ENCODE measurements at places on chromosomes 13 and 19.

DNA sequence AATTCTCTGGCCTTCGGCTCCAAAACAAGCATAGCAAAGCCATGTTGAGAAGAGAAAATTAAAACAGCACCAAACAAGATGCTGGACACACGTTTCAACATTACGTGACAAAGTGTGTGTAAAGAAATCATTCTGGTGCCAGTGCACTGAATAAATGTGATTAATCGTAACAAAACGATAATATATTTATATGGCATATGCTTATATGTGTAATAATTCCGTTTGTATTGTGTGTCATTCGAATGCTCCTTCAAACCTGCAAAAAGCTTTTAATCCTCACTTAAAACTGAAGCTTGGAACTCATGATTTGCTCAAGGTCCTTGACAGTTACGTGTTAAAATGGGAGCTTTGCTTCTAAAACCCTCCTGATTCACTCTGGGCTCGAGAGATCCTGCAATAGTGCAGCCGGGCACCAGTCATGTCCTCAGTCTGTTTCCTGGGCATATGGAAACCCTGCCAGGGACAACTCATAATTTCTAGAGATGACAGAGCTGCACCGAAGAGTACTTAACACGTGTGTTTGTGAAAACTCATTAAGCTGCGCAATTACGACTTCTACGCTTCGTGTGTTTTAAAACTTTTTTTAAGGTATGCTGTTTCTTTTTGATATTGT, 731 bp upstream of the AKAP8L start:
- DNase-seq, result no peak

DNA sequence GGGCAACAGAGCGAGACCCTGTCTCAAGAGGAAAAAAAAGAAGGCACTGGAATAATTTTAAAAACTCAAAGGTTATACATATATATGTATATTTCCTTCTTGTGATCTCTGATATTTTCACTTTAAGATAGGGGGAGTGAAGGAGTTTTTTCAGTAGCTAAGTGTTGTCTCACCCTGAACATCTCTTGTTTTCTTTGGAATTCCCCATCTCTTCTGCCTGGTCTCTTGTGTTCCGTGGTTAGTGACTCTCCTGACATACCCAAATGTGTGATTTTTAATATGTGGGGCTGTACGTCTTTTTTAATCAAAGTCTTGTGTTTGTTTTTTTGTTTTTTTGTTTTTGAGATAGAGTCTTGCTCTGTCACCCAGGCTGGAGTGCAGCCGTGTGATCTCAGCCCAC, 15.3 kb upstream of the KCTD4 start:
- DNase-seq, result no peak

GRCh38 chr13:27572234-27572901, 48.0 kb downstream of the LNX2 start:
- no peak for DNase-seq

DNA sequence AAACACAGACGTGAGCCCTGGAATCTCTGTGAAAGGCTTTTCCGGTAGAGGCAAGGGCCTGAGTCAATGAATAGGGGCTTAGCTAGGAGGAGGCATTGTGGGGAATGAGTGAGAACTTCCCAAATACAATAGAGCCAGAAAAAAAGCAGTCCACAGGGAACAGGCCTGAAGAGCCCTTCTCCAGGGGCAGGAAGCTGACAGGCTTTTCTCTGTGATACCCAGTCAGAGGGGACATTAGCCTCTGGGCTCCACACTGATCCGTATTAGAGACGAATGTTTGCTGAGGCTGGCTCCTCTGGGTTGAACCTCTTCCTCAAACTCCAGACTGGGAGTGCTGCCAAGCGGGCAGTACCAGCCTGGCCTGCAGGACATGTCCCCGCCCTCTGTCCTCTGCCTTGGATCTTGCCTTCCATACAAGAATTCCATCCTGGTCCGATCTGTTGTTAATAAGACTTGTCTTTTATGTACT, 2.3 kb downstream of the DHRS12 start:
- DNase-seq, result no peak

- peak; percentile 73 for DNase-seq
Measured at GRCh38 chr13:44116562-44117332, 237.0 kb downstream of the LACC1 start.

GRCh38 chr19:51001515-51001914, at the start of gene KLK8:
KLK8 (minus strand) TSS chr19:51001604; CDS start chr19:51001167, 437 bp downstream.
- DNase-seq, result no peak

- DNase-seq, result peak; percentile 39
Measured at GRCh38 chr19:12187625-12188024, 24.7 kb downstream of the ZNF136 start.

GRCh38 chr13:98838776-98839175, 86.3 kb upstream of the SLC15A1 start:
- DNase-seq, result no peak

- DNase-seq, result peak; percentile 58
Measured at GRCh38 chr13:45807520-45808099, 43.9 kb downstream of the SIAH3 start.

DNA sequence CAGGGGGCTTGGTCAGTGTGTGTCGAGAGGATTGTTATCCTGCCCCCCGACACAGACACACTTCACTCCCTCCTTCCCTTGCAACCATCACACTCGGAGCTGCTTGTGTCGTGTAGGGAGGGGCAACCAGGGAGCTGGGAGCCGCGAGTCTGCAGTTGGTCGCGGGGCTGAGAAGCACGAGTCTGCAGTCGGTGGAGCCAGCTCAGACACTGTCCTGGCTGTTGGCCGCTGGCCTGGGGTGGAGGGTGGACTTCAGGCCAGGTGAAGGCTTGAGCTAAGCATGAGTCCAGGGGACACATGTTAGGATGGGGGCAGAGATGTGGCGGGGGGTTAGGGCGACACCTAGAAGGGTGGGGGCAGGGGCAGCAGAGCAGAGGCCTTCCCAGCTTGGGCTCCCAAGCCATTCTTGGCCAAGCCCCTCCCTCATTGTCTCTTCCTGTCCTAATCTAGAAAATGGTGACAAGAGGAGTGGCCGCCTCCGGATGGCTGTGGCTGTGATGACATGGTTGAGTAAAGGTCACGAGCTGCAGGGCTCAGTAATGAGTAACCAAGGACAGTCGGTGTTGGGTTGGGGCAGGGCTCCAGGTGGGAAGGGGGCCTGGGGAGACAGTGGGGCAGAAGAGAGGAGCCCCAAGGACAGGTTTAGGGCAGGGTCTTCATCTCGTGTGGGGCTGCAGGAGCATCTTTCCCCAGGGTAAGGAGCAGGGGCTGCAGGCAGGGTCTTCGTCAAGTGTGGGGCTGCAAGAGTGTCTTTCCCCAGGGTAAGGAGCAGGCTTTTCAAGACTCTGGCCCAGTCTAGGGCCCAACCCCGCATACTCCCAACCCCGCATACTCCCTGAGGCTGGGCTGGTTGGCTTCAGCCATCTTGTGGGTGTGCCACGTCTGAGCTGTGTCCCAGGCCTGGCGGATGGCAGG, 8.6 kb downstream of the PPP5C start:
- no peak for DNase-seq

GRCh38 chr19:49133621-49134454, 14.5 kb downstream of the PPFIA3 start:
- no peak for DNase-seq

DNA sequence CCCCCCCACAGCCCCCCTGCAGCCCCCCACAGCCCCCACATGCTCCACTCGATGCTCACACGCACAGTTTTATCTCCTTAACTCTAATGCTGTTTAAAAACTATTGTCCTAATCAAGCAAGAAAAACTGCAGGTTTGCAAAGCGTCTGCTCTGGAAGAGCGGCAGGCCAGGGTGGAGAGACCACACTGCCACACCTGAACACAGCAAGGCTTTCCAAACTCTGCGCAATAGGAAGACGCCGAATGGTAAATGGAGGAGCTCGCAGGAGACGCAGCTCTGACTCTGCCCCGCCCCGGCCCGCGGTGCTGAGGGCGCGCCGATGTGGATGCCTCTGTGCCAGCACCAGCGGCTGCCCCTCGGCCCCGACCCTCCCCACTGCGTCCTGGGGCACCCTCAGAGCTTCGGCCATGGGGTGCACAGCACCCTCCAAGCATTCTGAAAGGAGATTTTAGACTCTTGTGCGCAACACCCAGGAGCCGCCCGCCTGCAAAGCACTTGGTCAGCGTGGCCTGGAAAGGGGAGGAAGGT, 32.4 kb downstream of the RASA3 start:
- DNase-seq, result no peak

DNA sequence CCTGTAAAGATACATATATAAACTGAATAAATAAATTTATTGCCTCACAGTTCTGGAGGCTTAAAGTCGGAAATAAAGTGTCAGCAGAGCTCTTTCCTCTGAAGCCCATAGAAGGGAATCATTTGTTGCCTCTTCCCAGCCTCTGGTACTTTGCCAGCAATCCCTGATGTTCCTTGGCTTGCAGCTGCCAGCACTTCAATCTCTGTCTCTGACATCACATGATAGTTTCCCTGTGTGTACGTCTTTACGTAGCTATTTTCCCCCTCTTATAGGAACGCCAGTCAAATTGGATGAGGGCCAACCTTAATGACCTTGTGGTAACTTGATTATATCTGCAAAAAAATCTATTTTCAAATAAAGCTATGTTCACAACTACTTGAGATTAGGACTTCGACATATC, 250.9 kb downstream of the LIG4 start:
- no peak for DNase-seq

GRCh38 chr13:44407379-44407778, 33.8 kb downstream of the SERP2 start:
- DNase-seq, result no peak

- DNase-seq, result no peak
Measured at GRCh38 chr13:99344610-99345208, 37.5 kb upstream of the GPR183 start.

- no peak for DNase-seq
Measured at GRCh38 chr13:76790526-76790925, 95.7 kb downstream of the KCTD12 start.

DNA sequence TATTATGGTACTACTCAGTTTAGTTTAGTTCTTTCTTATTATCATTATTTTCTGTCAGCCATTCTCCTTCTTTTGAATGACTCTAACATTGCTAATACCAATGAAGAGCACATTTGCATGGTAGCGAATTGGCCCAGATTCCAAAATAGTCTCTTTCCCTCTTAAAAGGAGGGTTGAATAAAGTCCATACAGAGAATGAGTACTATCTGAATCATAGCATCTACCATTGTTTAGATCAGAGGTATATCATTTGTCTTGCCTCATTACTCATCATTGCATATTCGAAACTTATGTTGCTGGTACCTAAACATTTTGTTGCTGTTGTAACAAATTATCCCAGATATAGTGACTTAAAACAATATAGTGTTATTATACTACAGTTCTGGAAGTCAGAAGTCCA, 1235.3 kb upstream of the ATXN8OS start:
- no peak for DNase-seq

DNA sequence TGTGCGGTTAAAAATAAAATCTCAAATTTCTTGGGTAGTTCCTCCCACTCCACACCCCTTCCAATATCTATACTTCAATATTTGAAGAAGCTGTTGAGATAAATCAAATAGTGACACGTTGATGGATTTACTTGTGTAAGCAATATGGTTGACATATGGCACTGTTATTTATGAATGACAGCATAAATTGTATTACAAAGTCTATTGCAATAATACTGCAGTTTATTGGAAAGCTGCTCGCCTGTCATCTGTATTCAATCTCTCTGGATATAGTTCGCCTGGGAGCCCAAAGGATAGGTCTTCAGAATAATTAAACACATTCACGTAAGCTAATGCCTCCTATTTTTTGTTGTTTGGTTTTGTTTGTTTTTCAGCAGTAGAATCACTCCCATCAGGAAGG, 5.0 kb upstream of the ZIC5 start:
- DNase-seq, result no peak

DNA sequence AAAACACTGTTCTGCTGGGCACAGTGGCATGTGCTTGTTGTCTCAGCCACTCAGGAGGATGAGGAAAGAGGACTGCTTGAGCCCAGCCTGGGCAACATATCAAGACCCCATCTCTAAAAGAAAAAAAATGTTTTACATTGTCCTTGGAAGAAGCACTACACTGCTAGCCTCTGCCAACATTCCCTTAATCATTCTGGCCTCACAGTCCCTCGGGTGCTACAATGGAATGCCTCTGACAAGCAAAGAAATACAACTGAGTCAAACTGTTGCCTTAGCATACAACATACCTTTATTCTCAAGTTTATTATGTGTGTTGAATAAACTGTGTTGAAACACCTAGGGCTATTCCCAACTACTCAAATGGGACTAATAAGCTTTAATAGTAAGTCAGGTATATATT, 56.1 kb downstream of the PSPC1 start:
- DNase-seq, result no peak

- peak; percentile 94 for DNase-seq
Measured at GRCh38 chr19:55160128-55160985, 2.8 kb upstream of the TNNI3 start.

DNA sequence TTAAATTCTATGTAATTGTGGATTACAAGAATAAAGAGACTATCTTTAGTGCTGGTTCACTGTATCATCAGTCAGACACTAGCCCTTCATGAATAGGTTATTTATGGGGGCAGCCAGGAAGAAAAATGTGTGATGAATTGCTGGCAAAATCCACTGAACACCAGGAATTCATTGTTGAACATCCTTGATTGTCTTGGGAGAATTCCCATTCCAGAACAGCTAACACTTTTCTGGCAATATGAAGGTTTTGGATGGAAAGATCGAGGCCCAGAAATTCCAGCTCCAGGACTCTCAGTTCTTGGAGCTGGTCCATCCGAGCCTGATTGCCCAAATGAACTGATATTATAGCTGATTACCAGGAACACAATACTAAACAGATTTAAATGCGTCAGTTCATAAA, 11.5 kb upstream of the SPART start:
- DNase-seq, result no peak

DNA sequence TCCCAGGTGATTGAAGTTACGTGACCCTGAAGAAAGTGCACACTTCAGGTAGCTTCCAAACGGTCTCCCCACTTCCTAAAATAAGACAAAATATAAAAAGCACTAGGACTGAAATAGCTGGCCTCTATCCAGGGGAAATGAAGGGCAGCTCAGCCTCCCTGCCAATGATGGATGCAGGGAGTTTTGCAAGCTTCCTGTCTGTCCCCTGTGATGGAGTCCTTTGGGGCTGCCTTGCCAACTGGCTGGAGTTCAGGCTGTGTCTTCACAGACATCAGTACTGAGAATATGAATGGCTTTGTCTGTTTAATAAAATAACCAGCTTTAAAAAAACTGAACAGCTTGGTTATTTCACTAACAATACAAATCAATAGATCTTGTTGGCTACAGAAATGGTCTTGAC, 101.4 kb upstream of the GPR12 start:
- DNase-seq, result no peak

DNA sequence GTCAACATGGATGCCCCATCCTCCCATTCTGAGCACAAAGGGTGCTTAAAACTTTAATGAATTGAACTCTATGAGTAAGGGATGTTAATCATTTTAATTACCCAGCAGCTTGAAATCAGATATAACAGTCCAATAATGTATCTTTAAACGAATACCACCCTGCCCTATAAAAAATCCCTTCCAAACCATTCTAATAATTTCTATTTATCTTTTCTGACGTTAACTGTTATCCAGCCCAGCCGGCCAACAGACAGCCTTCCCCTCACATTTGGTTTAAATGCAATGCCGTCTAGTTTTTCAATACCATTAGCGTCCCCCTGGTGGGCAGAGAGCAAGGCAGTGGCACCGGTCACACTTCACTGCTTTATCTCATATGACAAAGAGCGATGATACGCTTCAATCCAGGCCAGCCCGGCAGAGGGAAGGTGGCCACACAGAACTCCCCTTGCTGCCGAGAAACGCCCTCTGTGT, 402.2 kb upstream of the ZNF507 start:
- DNase-seq, result no peak

All from MV-4-11 (cell line).